ENCODE measurements at places on chromosomes 1 and 21.

- DNase-seq: no peak
These were observed 218.5 kb downstream of the DISC1 start for GRCh38 chr1:231844986-231845502.

- peak; percentile 17 for DNase-seq
These were observed 8.2 kb downstream of the HAPLN2 start for GRCh38 chr1:156627313-156627880.

DNA sequence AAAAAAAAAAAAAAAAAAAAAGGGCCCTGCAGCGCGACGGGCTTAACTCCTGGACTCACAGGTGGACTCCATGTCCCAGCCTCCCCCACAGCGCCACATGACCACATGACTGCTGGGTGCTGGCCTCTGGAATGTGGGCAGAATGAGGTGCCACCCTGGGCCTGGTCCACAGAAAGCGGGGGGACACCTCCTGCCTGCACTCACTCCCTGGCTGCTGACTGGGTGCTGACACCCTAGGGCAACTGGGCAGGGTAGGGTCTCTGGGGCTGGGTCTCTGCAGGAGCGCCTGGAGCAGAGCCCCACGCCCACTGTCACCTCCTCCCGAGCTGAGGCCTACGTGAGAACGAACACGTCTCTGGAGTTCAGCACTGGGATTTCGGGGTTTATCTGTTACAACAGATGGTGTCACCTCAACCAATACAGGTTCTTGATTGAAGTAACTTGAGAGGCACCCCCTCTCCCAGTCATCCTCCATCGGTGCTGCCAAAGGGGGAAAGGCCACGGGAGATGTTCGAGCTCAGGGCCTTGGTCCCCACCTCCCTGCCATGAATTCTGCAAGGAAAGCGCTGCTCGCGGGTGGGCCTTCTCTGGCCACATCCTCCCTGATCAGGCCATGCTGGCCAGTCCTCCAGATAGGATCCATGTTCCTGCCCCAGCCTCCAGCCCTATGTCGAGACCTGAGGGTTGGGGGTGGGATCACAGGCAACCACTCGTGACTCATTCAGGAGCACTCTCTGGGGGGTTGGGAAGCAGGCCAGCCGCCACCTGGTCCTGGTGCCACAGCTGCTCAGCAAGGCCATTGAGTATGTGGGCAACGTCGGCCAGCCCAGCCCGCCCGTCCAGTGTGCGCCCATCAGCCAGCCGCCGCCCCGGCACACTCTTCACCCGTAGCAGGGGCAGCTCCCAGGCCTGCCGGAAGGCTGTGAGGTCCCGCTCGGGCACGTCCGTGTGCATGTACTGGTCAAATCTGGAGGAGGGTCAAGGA, 5.4 kb downstream of the CPLANE2 start:
- DNase-seq: no peak

GRCh38 chr1:237470712-237471338, 419.9 kb downstream of the ZP4 start:
- no peak for DNase-seq
